Left ventricle myocardium inferior (tissue), 1 donor: ENCODE measurements at places on chromosomes 5 and 9. TPM values are rescaled to one million over a fixed set of nuclear protein-coding genes. Genes with fewer than 3 reads are reported as not detected.

GRCh38 chr5:143920772-143921171, 108.8 kb downstream of the HMHB1 start:
- DNase-seq = no peak
- peaks cover 17% of the 10 kb centered on the region for H3K4me1 ChIP-seq
- no peaks in the 10 kb centered on the region for H3K27me3 ChIP-seq
- H3K4me3 ChIP-seq = no peak overlapping the region

Gene ARHGEF39
- total RNA-seq = 0.27 TPM

Gene MAST4
- 55.7 TPM for total RNA-seq

DNA sequence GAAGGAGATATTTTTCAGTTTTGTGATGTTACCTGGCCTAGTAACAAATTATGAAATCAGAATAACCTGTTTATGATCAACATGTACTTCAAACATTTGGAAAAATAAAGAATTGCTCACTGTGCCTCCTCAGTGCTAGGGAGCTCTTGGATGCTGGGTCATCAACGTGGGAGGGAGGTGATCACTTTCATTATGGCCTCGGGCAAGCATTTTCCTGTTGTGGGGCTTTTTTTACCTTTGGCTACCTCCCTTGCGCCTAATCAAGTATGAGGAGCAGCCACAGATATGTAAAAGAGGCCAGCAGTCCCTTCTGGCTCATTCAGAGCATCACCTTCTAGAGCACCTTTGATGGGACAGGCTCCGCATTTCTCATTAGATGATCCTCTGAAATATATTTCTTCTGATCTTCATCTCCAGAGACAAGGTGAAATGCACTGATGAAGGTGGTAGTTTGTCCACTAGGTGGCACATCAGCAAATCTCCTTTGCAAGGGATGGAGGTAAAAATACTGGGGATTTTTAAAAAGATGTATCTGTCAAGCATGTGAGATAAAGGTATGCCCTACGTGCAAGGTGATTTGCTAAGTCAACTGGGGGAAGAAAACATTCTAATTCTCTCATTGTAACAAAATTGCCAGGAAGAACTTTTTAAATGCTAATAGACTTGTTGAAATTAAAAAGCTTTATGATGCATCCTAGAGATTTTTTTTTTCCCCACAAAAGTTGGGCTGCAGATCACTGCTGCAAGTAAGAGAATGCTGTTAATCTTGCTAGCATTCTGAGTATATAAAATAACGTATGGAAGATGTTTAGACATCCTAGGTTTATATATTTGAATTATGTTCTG, 218.2 kb downstream of the MAST4 start:
- no peak for DNase-seq
- H3K4me3 ChIP-seq = no peak overlapping the region
- H3K27me3 ChIP-seq = no peaks in the 10 kb centered on the region
- H3K27ac ChIP-seq = no peak overlapping the region
- peaks cover 31% of the 10 kb centered on the region for H3K4me1 ChIP-seq
